Cortex of kidney (tissue), 1 donor: ENCODE measurements at places on chromosomes 5 and 9.

GRCh38 chr5:10291692-10292339, 15.9 kb downstream of the CMBL start:
- no peak for DNase-seq

GRCh38 chr9:87184956-87185642, 237.8 kb upstream of the GAS1 start:
- DNase-seq = no peak

DNA sequence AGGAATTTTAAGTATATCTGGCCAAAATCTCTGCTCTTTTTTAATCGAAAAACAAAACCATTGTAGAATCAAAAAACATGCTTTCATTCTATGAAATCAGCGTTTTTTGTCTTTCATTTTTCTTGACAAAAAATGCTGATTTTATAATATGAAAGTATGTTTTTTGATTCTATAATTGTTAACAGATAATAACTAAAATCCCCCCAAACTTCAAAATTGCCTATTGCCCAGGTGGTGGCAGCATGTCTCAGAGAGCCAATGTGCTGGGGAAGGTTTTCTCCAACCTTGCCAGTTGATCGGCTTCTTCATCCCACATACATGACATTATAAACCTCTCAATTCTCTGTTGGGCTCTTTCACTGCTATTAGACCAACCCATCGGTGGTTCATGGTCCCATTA, 5.1 kb upstream of the SMIM15 start:
- DNase-seq = no peak

DNA sequence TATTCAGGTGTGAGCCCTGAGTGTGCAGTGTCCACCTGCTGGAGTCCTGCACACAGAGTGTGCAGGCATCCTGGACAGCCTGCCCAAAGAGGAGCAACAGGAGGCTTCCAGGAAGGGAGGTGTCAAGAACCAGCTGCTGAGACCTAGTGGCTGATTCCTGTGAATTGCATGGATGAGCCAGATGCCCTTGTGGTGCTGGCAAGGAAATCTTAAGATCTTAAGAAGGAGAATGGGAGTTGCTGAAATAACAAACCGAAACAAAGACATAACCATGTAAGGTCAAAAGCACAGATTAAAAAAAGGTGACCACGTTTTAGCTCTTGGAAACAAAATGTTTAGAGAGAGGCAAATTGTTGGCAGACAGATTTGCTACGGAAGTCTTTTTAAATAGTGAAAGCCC, 29.3 kb upstream of the RPS23 start:
- no peak for DNase-seq

DNA sequence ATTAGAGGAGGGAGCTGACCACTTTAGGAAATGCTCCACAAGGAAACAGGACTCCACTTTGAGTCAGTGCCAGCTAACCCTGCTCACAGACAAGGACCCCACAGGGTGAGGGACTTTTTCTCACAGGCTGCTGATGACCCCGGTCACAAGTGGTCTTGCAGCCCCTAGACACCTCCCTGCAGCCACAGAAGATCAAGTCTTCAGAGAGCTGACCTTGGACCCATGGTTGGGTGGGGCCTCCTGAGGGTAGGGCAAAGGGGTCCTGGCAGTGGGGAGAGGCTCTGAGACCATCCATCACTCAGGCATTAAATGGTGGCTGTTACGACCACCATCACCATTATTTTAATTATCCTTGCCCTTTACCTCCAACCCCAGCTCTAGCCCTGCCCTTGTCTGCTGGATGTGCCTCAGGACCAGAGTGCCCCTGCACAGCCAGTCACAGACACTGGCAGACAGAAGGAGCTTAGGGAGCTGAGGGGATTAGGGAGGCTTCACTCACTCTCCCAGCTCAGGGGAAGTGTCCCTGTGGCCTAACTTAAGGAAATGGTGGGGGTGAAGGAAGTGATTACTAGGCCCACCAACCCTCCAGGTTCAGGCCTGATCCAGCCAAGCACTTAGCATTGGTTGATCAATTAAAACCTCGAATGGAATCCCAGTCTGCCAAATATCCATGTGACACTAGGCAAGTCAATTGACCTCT, 1.6 kb downstream of the ACSL6 start:
- DNase-seq = no peak

- DNase-seq = no peak
These were observed 21.5 kb downstream of the CWC27 start for GRCh38 chr5:64790210-64790609.

DNA sequence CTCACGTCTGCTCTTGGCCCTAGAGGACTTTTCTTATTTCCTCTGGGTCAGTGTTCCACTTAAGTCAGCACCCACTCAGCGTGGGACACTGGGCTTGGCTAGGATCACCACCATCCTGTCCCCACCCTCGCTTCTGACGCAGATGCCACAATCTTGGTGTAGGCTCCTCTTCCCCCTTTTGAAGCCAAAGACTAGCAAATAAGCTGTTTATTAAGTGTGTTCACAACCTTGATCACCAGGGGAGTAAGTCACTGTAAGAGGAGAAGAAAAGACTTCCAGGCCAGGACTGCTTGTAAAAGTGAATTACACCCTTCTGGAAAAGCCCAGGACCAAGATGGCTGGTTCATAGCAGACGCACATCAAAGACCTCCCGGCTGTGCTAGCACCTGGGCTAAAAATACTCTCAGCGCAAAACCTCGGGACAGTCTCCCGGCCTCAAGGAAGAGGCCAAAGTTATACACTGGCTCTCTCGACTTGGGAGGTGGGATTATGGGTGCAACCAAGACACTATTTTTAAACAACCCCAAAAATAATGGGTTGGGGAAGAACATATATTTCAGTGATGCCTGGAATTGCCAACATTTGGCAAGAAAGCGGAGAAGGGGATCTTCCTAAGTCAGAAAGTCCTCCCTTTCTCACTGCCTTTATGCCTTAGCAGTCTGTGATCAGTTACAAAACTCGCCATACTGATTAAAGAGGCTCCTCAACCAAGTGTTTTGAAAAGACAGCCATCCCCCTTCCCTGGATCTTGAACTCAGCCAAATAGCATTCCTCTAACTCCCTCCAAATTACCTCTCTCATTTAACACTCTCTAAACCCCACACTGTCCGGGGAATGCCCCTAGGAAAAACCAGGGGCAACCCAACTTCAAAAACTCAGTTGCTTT, 69.4 kb downstream of the RAPGEF1 start:
- no peak for DNase-seq

DNA sequence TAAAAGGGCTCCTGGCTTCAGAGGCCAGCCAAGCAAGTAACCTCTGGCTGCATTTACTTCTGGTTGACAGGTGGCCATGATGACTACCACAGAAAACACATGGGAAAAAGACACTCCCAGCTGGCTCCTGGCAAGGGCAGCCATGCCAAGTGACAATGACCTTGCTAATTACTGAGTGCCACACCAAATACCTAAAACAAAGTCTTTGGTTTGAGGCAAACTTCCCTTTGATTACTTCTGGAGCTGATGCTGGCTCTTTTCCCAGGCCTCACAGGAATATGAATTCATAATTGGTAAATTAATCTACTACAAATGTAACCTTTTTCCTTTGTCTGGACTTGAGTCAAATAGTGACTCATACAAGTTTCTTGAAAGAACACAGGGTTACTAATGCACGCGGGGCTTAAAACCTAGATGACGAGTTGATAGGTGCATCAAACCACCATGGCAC, 61.0 kb downstream of the LPAR1 start:
- no peak for DNase-seq

DNA sequence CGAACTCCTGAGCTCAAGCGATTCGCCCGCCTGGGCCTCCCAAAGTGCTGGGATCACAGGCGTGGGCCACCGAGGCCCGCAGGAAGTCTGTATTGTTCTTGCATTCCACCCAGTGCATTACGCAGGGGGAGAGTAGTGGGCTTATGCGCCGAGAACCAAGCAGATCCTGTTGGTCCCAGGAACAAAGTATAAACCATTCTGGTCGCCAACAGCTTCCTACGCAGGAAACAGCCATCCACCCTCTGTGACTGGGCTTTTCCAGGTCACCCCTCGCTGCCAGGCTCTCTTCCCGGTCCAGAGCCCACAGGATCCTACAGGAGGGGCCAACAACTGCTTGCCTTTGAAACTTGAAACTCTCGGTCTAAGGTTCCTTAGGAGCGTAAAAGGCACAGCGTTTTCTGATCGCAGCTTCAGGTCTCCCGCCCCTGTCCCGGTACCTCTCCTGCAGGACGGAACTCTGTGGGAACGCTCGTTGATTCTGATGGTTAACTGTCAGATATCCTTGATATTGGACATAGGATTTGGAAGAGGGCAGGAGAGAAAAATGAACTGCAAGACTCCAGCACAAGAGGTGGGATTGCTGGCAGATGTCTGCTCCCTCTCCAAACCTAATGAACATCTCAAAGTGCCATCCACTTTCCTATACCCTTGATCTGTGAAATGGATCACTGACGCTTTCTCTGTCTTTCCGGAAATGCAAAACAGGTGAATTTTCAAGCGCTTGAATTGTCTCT, 4.2 kb upstream of the ANXA2R start:
- DNase-seq = no peak

GRCh38 chr5:160788102-160788660, 63.8 kb downstream of the ATP10B start:
- no peak for DNase-seq

DNA sequence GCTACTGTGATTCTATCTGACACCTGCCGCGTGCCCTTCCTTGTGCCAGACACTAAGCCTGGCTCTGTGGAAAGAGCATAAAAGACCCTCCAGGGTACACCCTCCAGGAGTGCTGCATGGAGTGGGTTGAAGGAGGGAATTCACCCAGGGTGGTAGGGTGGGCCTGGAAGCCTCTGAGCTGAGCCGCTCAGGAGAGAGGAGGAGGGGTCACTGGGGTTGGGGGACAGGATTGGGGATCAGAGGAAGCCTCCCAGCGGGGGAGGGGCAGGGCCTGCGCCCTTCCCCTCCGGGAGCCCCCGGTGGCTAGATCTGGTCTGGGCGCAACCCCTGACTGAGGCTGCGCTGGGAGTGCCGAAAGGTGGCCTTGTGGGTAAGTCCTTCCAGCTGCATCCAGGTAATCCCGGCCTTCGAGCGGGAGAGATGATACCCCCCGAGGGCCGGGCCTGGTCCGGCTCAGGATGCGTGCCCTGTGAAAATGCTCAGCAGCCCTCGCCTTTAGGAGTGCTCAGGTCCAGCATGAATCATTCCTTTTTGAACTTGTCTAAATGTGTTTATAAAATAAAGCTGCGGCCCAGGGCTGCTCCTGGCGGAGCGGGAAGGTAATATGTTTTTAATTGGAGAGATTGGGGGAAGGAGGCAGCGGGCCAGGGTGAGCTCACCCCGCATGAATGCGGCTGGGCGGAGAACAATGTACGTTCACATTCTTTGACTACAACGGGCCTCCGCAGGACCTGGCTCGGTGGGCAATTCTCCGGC, 118.1 kb upstream of the SMIM23 start:
- DNase-seq = no peak
